NCI-H1105 (cell line): ENCODE measurements at places on chromosomes 11 and 22.

DNA sequence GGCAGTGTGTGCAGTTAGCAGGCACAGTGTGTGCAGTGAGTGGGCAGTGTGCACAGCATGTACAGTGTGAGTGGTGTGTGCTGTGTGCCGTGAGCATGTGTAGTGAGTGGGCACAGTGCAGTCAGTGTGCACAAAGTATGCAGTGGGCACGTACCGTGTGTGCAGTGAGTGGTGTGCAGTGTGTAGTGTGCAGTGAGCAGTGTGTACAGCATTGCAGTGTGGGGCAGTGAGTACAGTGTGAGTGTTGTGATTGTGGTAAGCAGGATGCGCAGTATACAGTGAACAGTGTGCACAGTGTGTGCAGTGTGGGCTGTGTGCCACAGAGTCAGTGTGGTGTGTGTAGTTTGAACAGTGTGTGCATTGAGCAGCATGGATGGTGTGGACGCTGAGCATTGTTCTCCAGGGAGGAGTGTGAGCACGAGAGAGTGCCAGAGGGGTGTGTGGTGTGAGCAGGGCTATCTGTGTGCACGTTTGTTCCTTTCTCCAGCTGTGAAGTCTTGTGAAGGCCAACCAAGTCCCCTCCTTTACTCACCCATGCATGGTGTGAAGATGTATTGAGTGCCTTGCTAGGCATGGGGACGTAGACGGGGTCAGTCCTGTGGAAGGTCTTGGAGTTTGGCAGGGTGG lies 3.0 kb downstream of the SHANK3 start:
- DNase-seq = no peak

DNA sequence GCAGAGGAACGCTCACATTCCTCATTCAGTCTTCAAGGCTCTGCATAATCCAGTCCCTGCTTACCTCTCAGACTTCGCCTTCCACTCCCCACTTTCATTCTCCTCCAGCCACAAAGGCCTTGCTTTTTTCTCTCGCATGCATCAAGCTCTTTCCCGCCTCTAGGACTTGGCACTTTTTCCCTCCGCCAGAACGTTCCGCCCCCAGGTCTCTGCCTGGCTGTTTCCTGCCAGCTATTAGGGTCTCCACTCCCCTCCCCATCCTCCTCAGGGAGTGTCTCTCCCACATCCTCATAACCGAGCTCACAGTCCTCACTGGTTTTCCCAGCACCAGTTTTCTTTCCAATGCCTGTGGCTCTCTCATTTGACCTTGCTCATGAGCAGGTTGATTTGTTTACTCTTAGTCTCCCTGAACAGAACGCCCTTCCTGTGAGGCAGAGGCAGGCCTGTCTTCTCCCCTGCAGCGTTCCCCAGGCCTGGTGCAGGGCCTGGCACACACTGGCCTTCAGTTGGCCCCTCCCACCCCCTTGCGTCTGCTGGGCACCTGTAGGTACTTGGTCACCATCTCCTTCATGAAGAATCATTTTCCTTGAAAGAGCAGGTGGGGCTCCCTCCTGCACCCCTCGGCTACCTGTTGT lies 75.2 kb downstream of the RTL6 start:
- DNase-seq = no peak

DNA sequence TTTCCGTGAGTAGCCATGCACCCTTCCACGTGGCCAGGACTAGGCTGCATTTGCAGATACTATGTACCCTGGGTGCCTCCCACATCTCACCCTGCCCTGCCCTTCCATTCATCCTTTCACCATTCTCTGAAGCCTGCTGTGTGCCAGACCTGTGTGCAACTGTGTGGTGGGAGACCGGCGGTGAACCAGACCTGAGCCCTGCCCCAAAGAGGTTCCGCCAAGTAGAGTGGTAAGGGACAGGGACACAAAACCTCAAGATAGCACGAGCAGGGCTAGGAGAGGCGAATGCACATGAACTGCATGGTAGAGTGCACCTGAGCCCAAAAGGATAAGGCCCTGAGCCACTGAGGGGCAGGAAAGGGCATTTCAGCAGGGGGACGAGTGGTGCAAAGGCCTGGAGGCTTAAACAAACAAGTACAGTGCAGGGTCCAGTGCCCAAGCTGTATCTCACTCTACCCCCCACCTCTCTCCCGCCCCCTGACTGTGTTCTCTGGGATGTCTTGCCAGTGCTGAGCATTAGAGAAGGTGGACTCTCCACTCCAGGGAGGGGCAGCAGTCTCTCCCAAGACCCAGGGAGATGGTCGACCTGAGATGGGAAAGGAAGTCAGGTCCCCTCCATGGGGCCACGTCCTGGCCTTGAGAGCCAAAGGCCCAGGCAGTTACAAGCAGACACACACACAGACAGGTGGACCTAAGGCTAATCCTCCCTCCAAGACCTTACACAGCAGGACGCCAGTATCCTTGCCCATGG lies 14.1 kb upstream of the ARAP1 start:
- no peak for DNase-seq

DNA sequence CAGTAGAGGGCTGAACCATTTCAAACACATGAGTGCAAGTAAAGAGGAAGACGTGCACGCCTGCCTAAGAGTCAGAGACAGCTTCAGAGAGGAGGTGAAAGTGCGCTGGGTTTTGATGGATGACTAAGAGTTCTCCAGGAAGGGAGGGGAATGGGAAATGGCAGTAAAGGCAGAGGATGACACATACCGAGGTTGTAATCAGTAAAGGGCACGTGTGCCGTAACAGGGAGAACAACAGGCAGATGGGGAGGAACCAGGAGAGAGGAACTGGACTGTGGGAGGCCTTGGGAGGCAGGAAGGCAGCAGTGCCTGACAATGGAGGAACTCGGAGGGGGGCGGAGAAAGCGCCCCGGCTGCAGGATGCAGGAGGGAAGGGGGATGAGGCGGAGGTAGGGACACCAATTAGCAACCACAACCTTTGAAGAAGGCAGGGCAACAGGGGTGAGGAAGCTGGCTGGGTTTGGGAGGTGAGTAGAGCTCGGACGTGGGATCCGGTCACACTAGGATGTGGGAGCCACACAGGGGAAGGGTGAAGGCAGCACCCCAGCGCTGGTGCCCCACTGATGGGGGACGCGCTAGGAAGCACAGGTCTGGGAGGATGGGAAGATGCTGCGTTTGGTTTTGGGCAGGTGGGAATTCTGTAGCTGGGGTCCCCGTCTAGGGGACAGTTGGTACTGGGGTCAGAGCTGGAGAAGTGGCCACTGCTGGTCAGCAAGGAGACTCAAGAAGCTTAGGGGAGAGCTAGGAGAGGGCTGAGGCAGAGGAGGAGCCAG lies 67.4 kb downstream of the SCUBE1 start:
- DNase-seq = no peak

DNA sequence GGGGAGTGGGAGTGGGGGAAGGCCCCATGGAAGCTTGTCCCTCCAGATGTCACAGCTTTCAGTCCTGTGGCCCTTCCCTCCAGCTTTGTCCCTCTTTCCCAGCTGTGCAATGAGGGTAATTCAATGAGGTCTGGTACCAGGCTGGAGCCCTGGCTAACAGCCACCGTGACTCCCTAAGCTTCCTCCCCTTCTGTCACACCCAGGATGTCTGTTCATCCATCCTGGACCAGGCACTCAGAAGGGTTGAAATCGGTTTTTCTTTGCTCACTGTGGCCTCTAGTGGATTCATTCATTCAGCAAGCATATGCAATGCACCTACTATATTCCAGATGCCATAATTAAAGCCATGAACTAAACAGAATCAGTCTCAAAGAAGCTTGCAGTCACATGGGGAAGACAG lies 38.7 kb downstream of the SYT13 start:
- DNase-seq = no peak

DNA sequence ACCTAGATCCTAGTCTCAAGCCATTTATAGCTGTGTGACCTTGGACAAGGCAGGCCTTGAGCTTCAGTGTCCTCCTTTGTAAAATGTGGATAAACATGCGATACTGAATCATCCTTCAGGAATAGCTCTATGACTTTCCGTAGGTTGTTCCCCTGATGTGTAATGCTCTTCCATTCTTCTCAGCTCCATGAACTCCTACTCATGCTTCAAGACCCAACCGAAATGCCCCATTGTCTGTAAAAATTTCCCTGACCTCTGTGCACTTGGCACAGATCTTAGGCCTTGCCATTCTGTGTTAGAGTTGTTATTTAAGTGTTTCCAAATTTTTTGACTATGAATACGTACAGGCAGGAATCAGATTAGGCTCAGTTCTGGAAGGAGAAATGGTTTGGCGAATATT lies 3.3 kb upstream of the BEST1 start:
- DNase-seq = no peak

- DNase-seq = no peak
These were observed 116.7 kb upstream of the LARGE1 start for GRCh38 chr22:34036931-34037330.

- DNase-seq = no peak
These were observed 7.9 kb upstream of the SCGB1A1 start for GRCh38 chr11:62410972-62411371.

GRCh38 chr11:19276859-19277808 lies 36.4 kb upstream of the E2F8 start:
- no peak for DNase-seq

- no peak for DNase-seq
These were observed 13.7 kb upstream of the POU2AF2 start for GRCh38 chr11:111231836-111232235.

GRCh38 chr11:60995798-60996197 lies 24.3 kb downstream of the CD6 start:
- DNase-seq = no peak

- DNase-seq = no peak
These were observed 72.1 kb upstream of the CD44 start for GRCh38 chr11:35066783-35067423.

DNA sequence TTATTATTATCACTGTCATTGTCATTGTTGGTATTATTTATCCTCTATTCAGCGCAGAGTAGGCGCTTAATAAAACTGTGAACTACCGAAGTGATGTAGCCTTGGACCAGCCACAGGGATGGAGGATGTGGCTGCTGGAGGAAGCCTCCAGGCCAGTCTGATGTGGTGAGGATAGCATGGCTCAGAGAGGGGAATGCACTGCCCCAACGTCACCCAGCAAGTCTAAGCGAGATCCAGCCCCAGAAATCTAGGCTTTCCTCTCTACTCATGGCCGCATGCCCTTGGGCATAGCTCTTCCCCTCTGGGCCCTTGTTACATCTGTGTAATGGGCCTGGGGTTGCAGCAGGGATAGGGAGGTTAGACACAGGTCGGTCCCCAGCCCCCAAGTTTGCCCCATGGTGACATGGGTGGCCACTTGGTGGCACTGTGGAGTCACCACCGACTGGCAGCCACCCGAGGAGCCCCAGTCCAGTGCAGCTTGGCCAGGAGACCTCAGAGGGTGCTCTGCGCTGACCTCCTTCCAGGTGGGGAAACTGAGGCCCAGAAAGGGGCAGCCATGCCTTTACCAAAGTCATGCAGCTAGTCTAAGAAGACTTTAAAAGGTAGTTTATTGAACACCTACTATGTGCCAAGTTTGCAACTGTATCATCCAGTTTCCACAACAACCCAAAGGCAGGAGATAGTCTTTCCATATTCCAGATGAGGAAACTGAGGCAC lies 395.7 kb downstream of the MN1 start:
- DNase-seq = no peak

DNA sequence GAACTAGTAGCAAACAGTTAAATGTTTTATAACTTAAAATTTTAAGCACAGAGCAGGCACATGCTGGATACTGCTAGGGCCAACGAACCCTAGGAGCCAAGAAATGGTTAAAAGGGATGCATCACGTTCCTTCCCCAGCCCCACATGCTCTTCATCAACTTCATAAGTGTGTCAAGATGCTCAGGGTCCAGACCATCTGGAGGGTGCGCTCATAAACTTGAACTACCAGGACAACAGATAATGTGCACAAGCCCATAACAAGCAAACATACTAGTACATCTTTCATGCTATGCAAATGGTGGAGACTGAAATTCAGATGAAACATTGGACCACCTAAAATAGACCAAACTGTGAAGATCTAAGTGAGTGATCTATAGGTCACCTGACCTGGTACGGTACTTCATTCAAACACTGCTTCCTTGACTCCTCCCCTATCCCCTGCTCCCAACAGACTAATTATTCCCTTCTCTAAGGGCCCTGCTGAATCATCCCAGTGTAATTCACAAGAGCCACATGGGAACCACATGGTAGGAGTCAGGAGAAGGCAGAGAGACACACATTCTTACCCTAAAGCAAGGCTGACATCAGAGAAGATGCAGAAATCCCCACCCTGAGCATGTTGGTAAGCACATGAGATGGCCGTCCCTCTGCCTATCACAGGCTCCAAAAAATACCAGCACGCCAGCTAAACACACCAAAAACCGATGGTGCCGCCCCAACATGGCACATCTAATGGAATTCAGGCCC lies 83.9 kb downstream of the ETS1 start:
- no peak for DNase-seq

GRCh38 chr11:102546427-102546826 lies 15.9 kb upstream of the MMP7 start:
- DNase-seq = no peak

- no peak for DNase-seq
These were observed 152.9 kb upstream of the GRIA4 start for GRCh38 chr11:105456950-105457349.

DNA sequence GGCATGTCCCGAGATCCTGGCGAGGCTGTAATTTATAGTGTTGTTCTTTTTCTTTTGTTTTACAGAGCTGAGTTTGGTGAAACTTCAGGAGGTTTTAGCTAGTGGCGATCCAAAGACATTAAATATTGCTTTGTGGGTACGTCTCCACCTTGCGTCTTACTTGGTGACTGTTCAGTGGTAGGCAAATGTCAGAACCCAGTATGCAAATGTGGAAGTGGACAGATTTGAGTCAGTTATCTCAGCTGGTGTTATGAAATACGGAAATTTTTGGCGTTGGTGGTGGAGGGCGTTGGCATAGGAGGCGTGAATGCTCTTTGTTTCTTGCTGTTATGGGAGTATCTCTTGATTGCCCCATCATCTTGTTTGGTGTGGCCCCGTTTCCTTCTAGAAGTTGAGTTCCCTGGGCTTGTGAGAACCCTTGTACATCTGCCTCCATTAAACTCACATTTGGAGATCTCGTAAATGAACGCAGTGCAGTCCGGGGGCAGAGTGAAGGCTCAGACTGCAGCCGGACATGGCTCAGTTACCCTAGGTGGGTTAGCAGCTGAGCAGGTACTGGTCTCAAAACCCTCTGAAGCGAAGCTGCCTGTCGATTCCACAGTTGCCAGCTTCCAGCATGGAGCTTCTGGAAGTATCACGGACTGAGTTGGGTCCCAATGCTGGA lies 39.9 kb downstream of the PTPRJ start:
- no peak for DNase-seq
